Activated gamma-delta T cell treated with Interleukin-2 at 50 U/mL for 16 hours (primary cell): ENCODE measurements at places on chromosomes 4 and X.

- no peak for DNase-seq
Observed at GRCh38 chrX:45794995-45795337, 594.3 kb upstream of the DIPK2B start.

GRCh38 chr4:165784672-165785071 is 88.4 kb upstream of the TLL1 start:
- no peak for DNase-seq

DNA sequence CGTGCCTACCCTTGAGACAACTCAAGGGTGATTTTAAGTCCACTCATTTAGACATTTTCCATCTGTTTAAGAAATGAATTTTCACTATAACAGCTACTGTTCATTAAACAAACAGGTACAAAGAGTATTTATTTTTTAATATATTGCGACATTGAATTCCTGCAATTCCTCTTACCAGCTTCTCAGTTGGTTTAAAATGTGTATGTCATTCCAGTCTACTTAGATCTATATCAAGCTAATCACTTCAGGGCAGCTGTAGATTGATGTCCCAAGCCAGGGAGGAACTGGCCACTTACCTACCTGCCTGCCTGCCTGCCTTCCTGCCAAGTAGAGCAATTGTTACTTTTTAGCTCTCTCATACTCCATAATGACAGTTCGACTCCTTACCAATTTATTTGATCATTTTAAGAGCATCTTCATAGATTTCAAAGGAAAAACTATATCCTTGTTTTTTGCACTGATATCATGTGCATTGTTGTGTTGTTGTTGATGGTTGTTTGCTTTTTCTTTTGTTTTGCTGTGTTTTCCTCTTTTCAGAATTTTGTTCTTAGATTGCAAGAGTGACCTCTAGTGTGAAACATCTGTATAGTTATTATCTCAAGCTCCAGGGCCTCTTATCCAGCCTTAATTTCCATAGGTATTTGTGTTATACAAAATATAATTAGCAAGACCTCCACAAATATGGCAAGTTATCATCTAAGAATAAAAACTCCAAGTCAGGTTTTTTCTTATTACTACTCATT is 120.9 kb upstream of the NRK start:
- DNase-seq, result no peak

DNA sequence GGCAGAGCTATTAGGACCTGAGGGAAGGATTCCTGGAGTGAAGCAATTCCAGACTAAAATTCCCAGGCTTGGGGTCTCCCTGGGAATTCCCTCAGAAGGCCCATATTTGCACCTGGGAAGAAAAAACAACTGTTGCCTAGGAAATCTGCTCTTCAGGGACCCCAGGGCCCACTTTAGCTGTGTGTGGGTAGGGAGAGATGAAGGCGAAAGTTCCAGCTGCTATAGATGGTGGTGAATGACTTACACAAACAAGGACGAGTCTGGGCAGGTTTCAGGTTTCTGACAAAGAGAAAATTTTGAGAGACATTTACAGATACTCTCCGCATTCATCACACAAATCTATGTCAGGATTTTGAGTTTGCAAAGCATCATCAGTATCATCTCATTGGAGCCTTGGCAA is 126.1 kb downstream of the GPC3 start:
- no peak for DNase-seq

DNA sequence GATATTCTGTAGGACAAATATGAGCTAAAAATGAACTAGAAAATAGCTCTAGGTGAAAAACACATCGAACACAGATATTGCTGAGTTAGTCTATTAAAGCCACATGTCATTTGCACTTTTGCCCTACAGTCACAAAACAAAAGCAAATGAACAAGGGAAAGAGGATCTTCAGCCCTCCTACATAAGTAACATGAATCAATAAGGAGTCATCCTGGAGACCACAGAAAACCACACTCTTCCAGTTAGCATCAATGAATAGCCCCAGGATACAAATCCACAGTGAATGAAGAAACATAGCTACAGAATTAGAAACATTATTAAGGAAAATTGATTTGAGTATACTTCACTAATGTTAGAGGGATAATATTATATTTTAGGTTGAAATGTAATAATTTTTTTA is 311.4 kb downstream of the MAPK10 start:
- DNase-seq, result no peak

- DNase-seq, result no peak
Observed at GRCh38 chr4:160956875-160957274, 1206.9 kb downstream of the FSTL5 start.

GRCh38 chr4:168717847-168718246 is 221.0 kb downstream of the PALLD start:
- no peak for DNase-seq

- peak; percentile 16 for DNase-seq
Observed at GRCh38 chr4:76897536-76898384, at the start of gene SOWAHB. Gene SOWAHB, minus strand, starts transcription at chr4:76898144. Its CDS starts 295 bp downstream, at chr4:76897849.

GRCh38 chr4:5940470-5941203 is 47.8 kb upstream of the CRMP1 start:
- no peak for DNase-seq

- no peak for DNase-seq
Observed at GRCh38 chr4:115278830-115279229, 165.4 kb upstream of the NDST4 start.

DNA sequence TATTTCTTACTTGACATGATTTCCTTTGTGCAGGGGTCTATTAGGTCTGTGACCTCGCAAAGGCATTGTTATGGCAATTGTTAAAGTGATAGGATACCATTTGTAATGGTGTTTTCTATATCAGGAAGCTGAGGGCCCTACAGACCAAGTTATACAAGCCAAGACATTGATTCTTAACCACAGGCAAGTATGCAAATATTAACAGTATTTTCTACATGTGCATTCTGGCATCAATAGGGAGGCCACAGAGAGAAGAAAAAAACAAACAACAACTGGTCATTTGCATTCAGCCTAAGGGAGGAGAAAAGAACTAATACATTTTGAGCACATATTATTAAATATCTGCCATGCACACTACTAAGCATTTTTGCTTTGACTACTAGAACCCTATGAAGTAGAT is 28.5 kb downstream of the GBA3 start:
- no peak for DNase-seq

DNA sequence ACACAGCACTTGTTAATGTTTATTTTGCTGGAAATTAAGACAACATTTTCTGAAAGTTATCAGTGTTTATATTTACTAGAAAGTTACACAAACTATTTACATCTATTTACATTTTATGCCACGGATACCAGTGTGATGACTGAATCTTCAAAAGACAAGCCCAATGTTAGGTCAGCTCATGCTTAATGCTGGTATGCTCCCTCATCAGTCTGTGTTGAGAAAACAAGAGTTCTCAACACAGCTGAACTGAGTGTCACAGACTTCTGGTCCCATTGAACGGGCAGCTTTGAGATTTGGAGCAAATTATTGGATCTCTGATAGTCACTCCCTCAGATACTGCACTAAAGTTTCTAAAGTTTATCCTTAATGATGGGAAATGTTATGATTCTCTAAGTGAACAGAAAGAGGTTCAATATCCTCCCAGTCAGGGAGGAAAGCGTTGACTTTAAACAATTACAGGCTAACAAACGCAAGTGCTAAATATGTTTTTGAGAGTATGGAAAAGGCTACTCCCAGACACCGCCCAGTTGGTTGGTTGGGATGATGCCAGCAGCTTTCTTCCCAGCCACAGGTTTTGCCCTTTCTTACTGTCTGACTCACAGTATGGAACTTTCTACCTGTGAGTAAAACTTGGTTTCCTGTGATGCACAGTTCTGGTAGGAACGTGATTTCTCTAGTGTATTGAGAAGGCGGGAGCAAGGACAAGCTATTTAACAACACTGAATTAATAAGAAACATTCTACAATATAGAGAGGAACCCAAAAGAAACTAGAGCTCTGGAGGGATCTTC is 1293.6 kb upstream of the TENM3 start:
- DNase-seq, result no peak

DNA sequence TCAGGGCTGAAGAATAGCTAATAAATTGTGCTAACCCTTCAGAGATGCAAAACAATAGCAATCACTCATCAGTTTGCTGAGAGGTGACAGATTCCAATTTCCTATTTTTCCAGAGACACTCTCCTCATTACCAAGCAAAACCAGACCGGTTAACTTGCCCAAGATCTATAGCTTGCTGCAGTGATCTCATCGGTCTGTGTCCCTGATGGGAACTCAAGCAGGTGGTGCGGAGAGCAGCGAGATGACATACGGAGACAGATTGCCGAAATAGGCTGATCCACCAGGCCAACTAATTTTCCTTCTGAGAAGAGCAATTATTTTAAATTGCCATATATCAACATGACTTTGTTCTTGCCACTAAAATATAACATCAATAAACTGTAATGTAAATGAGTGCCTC is 10.5 kb upstream of the DCHS2 start:
- DNase-seq, result no peak

DNA sequence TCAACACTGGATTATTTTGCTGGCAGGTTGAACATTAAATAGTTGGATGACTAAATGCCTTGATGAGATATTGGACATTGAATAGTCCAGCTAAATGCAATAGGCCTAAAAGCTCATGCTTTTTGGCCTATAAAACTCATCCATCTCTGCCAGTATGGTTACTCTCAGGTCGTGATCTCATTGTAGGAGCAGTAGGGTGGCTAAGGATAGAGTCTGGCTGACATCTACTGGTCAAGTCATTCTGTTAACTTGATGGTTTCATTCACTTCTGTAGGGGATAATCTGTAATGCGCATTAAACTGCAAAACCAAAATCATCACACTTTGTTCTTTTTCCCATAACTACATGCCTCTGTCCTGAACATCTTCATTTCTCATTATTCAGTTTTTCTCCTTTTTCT is 227.0 kb downstream of the DKK2 start:
- DNase-seq, result no peak

GRCh38 chr4:2816401-2816954 is 23.6 kb downstream of the SH3BP2 start:
- DNase-seq, result no peak

GRCh38 chr4:183244506-183244905 is 75.6 kb downstream of the CLDN22 start:
- no peak for DNase-seq

DNA sequence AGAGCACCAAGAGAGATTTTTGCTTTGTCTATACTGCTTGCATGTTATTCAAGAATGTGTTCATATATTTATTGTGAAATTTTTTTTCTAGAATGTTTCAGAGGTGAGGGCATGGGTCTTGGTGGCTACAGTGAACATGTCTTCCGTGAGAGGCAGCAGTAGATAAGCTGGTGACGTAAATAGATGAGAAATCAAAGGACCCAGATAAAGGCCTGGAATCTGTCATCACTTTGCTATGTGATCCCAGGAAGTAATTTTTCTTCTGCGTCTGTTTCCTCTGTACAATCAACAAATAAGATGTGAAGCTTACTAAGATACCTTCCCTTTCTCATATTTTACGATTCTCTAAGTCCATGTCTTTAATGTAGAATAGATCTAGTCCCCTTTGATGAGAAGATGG is 129.1 kb downstream of the COL4A6 start:
- DNase-seq, result no peak

DNA sequence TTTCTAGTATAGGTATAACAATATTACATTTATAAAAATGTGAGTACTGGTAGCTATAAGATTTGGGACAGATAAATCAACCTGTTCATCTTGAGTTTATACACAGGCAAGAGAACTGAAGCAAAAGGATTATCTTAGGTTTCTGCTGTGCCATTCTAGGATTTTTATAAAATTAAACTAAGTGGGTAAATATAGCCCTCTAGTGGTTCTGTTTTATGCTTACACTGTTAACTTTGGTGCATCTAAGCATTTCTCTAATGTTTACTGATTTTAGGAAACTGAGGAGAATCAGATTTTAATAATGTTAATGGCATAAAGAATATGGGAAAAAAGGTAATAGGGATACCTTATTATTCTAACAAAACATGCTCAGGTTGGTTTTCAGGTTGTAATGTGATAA is 1.1 kb upstream of the RRH start:
- DNase-seq, result no peak

DNA sequence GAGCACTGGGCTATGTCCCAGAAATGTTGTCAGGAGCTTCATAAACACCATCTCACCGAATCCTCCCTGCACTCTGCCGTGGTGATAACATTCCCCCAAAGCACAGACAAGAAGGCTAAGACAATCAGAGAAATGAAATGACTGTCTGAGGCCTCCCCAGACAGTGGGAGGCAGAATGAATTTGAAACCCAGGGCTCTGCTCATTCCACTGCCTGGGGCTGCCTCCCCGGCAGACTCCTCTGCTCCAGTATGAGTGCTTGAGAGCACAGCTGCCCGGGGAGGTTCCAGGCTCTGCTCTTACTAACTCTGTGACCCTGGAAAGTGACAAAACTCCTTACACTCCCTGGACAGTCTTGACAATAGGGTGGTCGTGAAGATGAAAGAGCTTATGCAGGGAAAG is 9.7 kb downstream of the FGFBP1 start:
- no peak for DNase-seq

DNA sequence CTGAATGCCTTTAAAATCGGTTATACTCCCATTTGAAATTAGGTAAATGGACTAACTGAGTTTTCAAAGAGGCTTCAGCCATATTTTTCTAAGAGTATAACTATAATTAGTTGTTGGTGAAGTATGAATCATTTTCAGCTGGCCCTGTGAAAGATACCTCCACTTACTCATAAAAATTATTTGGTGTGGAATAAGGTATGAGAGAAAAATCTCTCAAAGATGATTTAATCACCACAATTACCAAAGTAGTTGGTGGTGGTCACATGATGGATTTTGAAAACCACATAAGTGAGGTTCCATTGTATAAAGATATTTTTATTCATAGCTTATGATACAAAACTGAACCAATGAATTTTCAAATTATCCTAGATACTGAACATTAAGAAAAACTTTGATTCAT is 9.0 kb upstream of the KLHL2 start:
- DNase-seq, result no peak

GRCh38 chr4:24328711-24329110 is 255.6 kb downstream of the DHX15 start:
- DNase-seq, result no peak

GRCh38 chrX:104854188-104854587 is 288.2 kb downstream of the IL1RAPL2 start:
- DNase-seq, result no peak

DNA sequence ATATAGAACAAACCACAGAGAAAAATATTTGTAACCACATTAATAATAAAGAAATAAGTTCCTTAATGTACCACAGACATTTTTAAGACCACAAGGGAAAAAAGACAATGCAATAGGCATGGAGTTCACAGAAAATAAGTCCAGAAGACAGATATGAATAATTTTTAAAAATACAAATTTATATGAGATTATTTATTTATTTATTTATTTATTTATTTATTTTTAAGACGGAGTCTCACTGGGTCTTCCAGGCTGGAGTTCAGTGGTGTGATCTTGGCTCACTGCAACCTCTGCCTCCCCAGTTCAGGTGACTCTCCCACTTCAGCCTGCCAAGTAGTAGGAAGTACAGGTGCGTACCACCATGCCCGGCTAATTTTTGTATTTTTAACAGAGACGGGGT is 53.7 kb downstream of the THAP9 start:
- no peak for DNase-seq

DNA sequence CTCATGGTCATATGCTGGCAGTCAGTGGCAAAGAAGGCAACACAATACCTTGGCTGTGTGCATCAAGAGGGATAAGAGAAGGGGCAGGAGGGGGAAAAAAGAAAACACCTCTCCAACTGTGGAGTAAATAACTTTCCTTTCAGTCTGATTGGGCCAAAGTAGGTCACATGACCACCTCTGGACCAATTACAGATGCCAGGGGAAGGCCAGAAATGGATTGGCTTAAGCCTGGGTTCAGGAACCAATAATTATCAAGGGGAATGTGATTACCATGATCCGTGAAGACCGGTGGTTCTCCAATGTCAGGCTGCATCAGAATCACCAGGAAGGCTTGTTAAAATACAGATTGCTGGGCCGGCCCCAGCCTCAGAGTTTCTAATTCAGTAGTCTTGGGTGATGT is 7.4 kb upstream of the ADGRG2 start:
- no peak for DNase-seq
